Stimulated activated CD8-positive, alpha-beta memory T cell treated with anti-CD3 and anti-CD28 coated beads, Interleukin-7, amount 100 ng/mL, for 24 hours (primary cell): ENCODE measurements at places on chromosomes 6 and 20.

GRCh38 chr6:125728739-125729138 lies 20.7 kb upstream of the HEY2 start:
- no peak for DNase-seq

- DNase-seq, result no peak
These were observed 126.3 kb downstream of the C6orf118 start for GRCh38 chr6:165183071-165183470.

DNA sequence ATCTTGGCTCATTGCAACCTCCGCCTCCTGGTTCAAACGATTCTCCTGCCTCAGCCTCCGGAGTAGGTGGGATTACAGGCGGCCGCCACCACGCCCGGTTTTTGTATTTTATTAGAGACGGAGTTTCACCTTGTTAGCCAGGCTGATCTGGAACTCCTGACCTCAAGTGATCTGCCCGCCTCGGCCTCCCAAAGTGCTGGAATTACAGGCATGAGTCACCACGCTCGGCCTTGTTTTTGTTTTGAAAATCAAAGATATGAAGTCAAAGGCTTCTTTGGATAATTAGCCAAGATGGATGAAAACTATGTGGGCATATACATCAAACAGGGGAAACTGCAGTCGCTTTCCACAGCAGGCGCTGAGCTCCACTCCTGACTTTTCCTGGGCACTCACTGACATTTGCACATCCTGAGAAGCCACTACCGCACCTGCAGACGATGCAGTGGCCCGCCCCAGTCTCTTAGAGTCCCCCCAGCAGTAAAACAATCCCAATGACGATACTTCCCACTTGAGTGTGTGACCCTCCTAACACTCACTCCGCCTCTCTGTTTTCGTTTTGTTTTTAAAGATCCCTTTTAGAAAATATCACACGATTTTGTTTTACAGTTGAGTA lies 44.1 kb downstream of the GJA1 start:
- no peak for DNase-seq

DNA sequence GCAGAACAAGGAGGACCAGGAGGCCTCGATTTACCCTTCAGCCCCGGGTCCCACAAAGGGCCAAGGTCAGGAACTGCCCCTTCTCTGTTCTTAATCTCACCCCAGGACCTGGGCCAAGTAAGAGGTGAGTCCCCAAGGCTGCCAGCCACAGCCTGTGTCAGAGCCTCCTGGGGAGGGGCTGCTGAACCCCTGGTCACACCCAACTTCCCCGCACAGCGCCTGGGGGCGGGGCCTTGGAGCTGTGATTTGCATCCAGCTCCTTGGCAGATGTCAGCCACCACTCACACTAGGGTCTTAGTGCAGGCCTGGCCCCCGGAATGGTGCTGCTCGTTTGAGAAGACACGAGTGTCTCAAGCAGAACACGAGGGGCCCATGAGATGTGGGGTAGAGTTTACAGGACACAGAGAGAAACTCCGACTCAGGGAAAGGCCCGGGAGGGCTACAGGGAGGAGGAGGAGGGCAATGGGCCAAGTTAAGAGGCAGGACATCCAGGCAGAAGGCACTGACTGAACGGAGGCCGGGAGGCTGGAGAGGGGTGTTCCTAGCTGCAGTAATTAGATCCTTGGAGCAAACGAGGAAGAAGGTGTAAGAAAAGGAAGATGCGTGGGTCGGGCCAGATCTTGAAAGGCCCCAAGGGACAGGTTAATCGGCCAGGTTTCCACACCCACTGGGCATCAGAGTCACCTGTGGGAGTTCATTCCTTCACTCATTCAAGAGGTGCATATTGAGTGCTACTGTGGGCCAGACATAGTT lies 26.9 kb downstream of the ZBP1 start:
- DNase-seq, result no peak

DNA sequence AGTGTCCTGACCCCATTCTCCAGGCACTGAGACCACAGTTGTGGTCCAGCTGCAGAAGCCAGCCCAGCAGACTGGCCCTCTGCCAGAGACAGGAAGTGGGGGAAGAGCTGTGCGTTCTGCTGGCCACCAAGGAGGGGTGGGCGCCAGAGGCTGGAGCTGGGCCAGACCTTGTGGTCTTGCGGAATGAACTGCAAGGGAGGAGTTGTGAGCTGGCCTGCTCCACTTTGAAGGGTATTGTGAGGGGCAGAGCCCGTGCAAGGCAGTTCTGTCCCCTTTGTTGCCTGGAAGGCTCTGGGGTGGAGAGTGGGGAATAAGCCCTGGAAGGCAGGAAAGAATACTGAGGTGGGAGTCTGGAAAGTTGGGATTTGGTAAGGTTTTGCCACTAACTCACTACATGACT lies 3.6 kb upstream of the MDFI start:
- DNase-seq, result no peak

- DNase-seq, result no peak
These were observed 36.2 kb upstream of the HMGA1 start for GRCh38 chr6:34200340-34200971.

- DNase-seq, result no peak
These were observed 62.7 kb downstream of the FOXC1 start for GRCh38 chr6:1672379-1672778.

- DNase-seq, result no peak
These were observed 35.2 kb upstream of the SASH1 start for GRCh38 chr6:148307405-148307804.

GRCh38 chr6:7590918-7591302 lies 912 bp downstream of the SNRNP48 start:
- DNase-seq, result no peak

DNA sequence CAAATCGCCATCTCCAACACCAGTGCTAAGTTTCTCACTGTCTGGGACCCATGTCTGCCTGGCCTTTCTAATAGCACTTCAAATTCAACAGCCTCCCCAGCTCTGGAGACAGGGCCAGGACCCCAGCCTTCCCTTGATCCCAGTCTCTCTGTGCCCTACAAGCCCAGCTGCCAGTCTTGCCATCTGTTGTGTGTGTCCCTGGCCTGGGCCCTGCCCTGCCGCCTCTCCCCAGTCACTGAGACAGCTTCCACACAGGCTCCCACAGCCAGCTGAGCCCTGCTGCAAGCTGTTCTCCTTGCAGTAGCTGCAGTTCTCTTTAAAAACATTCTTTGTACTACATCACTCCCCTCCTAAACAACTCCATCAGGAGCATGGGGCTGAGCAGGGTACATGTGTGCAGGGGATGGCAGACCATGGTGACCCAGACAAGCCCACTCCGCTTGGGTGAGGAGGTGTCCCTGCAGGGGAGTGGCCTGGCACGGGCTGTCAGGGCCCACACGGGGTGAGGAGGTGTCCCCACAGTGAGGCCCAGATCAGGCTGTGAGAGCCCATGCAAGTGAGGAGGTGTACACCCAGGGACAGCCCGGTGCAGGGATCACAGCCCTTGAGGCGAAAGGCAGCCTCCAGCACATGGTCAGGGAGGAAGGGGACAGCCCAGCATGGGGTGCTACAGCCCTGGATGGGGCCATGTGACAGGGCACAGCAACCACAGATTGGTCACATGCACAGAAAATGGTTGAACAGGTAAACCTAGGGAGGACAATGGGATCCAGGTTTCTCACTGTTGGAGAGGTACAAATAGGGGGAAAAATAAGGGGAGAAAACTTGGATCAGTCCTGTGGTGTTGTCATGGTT lies 16.2 kb downstream of the CST7 start:
- no peak for DNase-seq
